ENCODE measurements at places on chromosomes 13 and 19.
A peak's percentile ranks its signal among the peaks of the same experiment; 100 is the strongest.

GRCh38 chr13:34733721-34734120 is 208.3 kb upstream of the NBEA start:
- DNase-seq: no peak

DNA sequence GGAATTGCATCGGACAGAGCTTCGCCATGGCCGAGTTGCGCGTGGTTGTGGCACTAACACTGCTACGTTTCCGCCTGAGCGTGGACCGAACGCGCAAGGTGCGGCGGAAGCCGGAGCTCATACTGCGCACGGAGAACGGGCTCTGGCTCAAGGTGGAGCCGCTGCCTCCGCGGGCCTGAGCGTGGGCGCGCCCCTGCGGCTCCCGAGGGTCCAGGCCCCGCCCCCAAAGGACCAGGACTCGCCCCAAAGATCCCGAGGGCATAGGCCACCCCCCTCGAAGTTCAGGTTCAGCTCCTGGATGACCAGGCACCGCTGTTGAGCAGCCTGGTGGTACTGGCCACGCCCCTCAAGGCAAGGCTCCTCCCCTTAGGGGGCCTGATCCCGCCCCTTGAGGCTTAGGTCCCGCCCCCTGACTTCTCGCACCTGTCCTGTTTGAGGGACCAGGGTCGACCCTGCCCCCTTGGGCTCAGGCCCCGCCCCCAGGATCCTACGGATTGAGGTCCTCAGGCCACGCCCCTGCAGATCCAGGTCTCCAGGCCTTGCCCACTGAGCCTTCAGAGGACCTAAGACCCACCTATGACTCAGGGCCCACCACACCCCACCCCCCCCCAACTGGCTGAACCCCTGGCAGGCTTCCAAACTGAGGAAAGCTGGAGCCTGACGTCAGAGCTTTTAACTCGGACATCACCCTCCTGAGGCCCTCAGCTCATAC is 43.1 kb downstream of the CYP4F22 start:
- DNase-seq: no peak

- DNase-seq: peak; percentile 30
Measured at GRCh38 chr19:48340995-48341394, 15.6 kb downstream of the EMP3 start.

GRCh38 chr13:52932649-52933048 is 84.2 kb upstream of the PCDH8 start:
- no peak for DNase-seq

- DNase-seq: no peak
Measured at GRCh38 chr13:36166046-36166445, 34.9 kb upstream of the DCLK1 start.

- DNase-seq: no peak
Measured at GRCh38 chr13:41222259-41222852, 28.0 kb upstream of the KBTBD7 start.

GRCh38 chr13:51645154-51645650 is 60.9 kb downstream of the WDFY2 start:
- no peak for DNase-seq

- DNase-seq: no peak
Measured at GRCh38 chr19:17171874-17172273, 43.3 kb upstream of the USE1 start.

DNA sequence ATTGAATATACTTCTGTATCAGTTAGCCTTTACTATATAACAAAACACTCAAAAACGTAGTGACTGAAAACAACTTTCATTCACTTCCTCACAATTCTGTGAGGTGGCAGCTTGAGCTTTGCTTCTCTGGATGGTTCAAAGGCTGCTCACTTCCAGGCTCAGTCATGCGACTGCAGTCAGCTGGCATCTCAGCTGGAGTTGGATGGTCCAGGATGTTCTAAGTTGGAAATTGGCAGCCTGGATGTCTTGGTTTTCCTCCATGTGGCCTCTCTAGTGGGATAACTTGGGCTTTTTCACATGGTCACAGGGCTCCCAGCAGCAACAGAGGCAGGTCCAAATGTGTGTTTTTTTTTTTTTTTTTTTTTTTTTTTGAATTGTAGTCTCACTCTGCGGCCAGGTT is 204.4 kb downstream of the LACC1 start:
- no peak for DNase-seq

DNA sequence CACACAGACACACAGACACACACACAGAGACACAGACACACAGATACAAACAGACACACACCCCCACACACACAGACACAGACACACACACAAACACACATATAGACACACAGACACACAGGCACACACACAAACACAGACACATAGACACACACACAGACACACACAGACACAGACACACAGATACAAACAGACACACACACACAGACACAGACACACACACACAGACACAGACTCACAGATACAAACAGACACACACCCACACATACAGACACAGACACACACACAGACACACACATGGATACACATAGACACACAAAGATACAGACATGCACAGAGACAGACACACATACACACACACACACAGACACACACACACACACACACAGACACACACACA is 174.5 kb downstream of the URI1 start:
- no peak for DNase-seq

DNA sequence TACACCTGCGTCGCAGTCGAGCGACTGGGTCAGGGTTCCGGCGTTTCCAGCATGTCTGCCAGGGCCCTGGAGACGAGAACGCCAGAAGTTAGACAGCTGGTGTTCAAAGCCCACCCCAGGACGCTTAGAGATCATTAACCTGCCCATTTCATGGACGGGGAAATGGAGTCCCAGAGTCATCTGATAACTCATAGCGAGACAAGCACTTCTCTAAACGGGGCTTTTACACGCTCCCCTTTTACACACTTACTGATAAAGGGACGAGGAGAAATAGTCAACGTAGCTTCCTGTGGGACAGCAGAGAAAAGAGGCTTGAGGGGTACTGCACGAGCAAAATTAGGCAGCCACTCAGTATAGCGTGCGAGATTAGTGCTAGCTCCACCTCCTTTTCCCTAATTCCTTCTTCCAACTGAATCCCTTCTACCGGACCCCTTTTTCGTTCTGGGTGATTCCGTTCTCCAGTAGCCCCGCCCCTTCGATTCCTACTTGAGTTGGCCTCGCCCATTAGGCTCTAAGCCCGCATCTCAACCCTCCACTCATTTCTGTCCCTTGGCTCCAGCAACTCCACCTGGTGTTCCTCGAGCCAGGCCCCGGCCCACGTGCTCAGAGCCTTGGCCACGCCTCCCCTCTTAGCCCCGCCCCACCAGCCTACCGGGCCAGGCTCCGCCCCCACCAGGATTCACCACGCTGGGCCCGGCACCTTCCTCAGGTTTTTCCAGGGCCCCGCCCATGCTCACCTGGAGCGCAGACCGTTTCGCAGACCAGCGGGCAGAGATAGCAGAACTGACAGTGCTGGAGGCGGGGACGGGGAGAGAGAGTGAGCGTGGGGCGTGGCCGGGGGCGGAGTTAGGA is 3.7 kb downstream of the HRC start:
- peak; percentile 38 for DNase-seq

DNA sequence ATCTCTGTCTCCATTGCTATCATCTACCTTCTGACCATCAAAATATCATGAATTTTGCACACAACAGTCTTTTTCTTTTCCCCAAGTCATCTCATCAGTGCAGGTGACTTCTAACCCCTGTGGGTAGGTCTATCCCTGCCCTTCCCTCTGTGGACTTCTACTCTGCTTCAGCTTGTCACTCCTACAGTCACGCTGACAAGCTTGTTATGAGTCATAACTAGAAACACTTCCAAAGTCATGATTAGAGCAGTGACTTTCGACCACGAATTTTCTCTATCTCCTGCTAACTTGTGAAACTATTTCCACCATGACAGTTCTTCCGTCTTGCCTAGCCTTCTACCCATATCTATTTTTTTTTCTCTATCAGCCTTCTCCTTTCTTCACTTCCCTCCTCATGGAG is 343.7 kb upstream of the ARGLU1 start:
- no peak for DNase-seq

GRCh38 chr13:28603043-28603664 is 55.8 kb upstream of the POMP start:
- no peak for DNase-seq

GRCh38 chr13:89695343-89696257 is 1651.9 kb upstream of the MIR17HG start:
- no peak for DNase-seq

DNA sequence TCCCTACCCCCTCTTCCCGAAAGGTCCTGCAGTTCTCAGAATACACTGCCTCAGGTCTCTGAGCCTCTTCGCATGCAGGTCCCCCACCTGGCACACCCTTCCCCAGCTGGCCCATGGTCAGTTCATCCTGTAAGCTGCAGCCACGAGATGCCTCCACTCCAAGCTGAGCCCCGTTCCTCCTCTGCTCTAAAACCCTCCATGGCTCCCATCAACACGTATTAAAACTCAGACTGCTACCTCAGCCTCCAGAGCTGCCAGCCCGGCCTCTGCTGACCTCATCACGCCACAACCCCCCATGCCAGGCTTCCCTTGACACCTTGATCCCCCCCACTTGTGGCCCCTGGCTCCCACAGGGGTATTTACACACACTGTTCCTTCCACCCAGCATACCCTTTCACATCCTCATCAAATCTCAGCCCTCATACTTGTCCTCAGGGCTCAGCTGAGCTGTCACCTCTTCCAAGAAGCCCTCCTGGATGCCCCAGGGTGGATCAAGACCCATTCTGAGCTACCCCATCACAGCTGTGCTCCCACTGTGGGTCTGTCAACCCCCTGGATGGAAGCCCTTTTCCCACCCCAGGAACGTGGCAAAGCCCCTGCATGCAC is 48.9 kb downstream of the PTPRS start:
- DNase-seq: no peak
